ENCODE measurements at places on chromosomes 2 and 18.

DNA sequence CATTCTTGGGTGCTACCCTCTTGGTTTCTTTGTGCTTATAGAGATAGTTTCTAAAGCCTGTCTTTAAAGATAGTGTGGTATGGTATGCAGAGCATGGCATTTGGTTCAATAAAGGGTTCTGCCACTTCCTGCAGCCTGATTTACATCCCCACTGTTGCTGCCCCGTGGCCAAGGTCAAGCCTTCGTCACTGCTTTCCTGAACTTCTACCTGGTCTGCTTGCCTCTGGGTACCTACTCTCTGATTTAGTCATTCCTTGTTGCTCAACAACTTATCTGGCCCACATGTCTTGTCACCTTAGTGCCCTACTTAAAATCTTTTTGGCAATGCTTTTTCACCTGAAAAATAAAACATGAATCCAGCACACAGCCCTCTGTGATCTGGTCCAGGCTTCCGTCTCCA is 352.9 kb downstream of the LPIN1 start:
- DNase-seq, result no peak

DNA sequence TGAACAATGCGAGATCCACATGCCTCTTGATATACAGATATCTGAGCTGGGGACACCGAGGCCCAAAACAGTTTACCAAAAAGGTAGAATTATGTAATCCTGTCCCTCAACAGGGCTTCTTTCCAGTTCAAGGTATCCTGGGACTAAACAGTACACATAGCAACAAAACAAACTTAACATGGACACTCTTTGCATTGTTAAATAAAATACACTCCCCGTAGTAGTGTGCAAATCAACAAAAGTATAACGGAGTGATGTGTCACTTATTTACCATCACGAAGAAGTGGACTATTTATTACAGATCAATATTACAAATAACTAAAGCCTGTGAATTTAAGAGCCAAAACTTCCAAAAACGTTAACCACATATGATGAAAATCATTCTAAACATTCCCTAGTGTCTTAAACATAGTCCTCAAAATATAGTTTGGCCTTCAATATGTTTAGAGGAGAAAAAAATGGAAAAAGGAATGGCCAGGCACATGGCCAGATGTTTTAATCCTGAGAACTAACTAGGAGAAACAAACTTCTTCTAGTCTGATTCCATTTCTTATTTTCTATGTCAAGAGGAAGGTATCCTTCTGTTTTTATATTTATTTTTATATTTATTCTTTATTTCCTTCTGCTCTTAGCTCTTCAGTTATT is 377.5 kb downstream of the OSR1 start:
- no peak for DNase-seq

DNA sequence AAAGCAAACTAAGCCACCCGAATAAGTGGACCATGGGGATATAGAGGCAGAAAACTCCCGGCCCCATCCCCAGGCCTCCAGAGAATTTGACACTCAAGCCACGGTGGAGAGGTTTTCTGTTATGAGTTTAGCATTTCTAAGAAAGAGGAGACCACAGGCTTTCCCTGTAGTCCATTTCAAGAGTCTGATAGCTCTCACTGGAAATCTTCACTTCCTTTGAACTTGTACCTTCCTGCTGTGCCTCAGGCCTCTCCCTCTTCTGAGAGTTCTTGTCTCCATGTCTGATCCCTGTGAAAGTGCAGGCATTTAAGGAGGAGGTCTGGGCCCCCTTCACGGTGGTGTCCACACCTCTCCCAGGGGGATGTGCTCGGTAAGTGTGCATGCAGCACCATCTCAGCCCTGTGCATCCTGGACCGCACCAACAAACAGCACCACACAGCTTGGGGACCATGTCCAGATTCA is 113.7 kb downstream of the BCL2 start:
- no peak for DNase-seq

- no peak for DNase-seq
Measured at GRCh38 chr2:23561088-23561487, 176.1 kb downstream of the KLHL29 start.

GRCh38 chr2:205427112-205427511 is 255.2 kb upstream of the NRP2 start:
- no peak for DNase-seq

DNA sequence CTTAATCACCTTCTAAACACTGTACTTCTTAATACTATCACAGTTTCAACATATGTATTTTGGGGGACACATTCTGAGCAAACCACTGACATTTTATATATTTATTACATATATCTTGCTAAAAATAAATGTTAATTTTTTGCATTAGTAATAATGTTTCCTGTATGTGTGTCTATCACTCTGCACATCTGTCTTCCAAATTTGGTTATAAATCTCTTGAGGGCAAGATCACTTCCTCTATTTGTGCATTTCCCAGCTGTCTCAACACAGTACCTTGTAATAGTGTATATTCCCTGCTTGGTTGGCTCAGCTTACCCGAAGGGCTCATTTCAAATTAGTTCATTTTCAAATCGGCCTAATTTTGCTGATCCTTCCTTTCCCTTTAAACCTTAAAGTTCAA is 617.1 kb upstream of the GYPC start:
- no peak for DNase-seq

- DNase-seq, result no peak
Measured at GRCh38 chr18:48605408-48605845, 66.6 kb downstream of the CTIF start.

Data from activated naive CD4-positive, alpha-beta T cell treated with anti-CD3 and anti-CD28 coated beads, Interleukin-2, amount 50 U/mL, for 72 hours (primary cell).